ENCODE measurements at places on chromosomes 6 and 20. TPM values are rescaled to one million over a fixed set of nuclear protein-coding genes. Genes with fewer than 3 reads are reported as not detected.

The E2F3 gene
- total RNA-seq = 14.2 TPM

The ARHGAP40 gene
- total RNA-seq = not detected

The GPX5 gene
- not detected for total RNA-seq

The BMP2 gene
- total RNA-seq = 0.58 TPM

The BCAS1 gene
- 0.75 TPM for total RNA-seq

The VIP gene
- not detected for total RNA-seq

The MYT1 gene
- total RNA-seq = 0.11 TPM

The ENPP4 gene
- 0.32 TPM for total RNA-seq

The MTFR2 gene
- 12.3 TPM for total RNA-seq

The KCNK5 gene
- 1.00 TPM for total RNA-seq

The TP53TG5 gene
- not detected for total RNA-seq

The GJA10 gene
- total RNA-seq = not detected

The IL17A gene
- total RNA-seq = not detected

The LZTS3 gene
- total RNA-seq = 2.7 TPM

The FERMT1 gene
- total RNA-seq = 18.5 TPM

The PTCHD4 gene
- 0.07 TPM for total RNA-seq

The TTI1 gene
- total RNA-seq = 17.2 TPM

The GPLD1 gene
- total RNA-seq = 1.1 TPM

The CPXM1 gene
- not detected for total RNA-seq

The SAMD5 gene
- total RNA-seq = 1.1 TPM

The EPPIN gene
- total RNA-seq = not detected

The VSX1 gene
- total RNA-seq = 0.83 TPM

The TOP1 gene
- 75.2 TPM for total RNA-seq

The RNF39 gene
- total RNA-seq = 0.05 TPM

The PARD6B gene
- 3.1 TPM for total RNA-seq

The TCF15 gene
- not detected for total RNA-seq

The SLC17A2 gene
- total RNA-seq = not detected
